Heart right ventricle (tissue), 16 donors: ENCODE measurements at places on chromosomes 2 and 18. TPM values are rescaled to one million over a fixed set of nuclear protein-coding genes. Genes with fewer than 3 reads are reported as not detected.

- DNase-seq: no peak
Observed at GRCh38 chr18:66695281-66695680, 91.4 kb upstream of the CDH19 start.

Gene DNAH7
- not detected for polyA plus RNA-seq

GRCh38 chr2:163974766-163975165 is 239.0 kb upstream of the FIGN start:
- DNase-seq: no peak

DNA sequence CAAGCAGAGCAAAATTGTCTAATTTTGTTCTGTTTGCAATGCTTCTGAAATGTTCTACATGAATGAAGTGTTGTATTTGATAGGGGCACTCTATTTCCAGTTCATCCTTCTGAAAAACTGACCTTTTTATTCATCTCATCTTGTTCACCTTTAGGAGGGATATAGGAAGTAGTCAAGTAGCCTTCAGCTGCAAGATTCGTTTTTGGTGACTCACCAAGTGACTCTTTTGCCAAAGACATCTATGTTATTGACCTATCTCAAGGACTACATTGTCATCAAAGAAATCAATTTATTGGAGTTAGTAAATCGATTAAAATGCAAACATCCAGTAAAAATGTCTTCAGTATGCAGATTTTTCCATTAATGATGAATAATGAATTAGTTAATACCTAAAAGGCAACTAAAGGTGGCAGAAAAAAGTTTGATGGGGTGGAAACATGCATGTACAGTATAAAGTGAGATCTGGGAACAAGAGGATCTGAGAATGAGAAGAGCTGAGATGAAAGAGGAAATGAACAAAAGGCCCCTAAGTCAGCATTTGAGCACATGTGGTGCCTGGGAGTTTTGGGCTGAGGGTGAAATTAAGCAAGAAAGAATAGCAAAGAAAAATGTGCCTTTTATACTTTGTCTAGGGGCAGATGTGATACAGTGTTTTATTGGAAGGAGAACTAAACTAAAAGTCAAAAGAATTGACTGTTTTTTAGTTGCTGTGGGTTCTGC is 255.1 kb upstream of the LINC00305 start:
- no peak for DNase-seq

Gene OTOF
- not detected for polyA plus RNA-seq

Gene TRABD2A
- polyA plus RNA-seq: 0.97 TPM

Gene C2orf72
- polyA plus RNA-seq: not detected

Gene MRPL30
- polyA plus RNA-seq: 19.4 TPM

Gene TUBA3D
- 92.5 TPM for polyA plus RNA-seq

- DNase-seq: no peak
Observed at GRCh38 chr2:134461511-134461910, 207.6 kb downstream of the MGAT5 start.

DNA sequence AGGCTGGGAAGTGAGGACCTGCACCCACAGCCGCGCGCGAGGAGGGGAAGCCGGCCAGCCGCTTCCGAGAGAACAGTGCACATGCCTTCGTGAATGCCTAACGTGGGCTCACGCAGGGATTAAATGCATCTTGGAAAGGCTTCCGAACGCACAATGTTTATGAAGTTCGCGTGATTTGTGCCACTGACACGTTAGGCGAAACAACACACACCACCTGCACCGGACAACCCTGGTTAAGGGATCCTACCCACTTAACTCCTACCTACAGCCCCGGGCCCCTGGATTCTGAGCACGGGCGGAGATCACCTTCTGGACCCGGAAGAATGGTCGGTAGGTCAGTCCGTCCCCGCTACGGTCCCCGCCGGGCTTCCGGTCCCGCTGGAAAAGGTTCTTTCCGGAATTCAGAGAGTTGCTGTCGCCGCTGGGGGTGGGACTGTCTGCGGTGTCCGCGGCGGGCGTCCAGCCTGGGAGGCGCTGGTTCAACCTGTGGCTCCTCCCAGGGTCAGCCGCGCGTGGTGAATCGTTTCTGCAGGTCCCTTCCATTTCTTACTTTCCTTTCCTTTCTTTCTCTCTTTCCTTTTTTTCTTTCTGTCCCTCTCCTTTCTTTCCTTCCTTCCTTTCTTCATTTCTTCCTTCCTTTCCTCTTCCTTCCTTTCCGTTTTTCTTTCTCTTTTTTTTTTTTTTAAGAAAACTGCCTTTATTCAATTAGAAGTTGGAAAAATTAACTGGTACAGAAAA is at the start of gene MTIF2:
MTIF2 (minus strand) TSS at position 325 of the 738 bp plus-strand sequence. CDS start 5,373 bp downstream, outside the sequence.
- peak; percentile 95 for DNase-seq

DNA sequence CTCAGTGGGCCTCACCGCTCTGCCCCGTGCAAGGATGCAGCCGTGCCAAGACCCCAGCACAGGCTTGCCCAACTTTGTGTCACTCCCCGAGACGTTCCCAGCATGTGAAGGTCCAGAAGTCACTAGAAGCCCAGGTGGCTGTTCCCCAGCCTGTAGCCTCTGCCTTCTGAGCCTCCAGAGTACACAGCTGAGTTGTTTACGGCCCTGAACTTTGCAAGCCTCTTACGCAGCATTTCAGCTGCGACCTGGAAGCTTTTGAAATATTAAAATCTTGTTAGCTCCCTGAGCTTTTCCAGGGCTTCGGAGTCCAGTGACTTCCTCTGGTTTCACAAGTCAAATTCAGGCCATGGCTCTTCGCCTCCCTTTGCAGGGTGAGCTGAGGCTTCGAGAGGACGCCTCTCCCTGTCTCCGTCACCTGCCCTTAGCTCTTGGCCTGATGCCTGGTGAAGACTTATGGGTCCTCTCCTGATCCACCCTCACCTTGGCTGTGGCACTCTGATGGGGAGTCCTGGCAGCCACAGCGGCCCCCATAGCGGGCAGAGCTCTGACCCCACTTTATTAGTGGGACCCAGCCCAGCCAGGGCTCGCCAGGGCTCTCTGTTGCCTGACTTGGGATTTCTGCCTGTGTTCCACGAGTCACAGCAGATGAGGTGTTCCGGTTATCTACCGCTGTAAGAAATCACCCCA is 76.5 kb upstream of the HPCAL1 start:
- DNase-seq: no peak

- no peak for DNase-seq
Observed at GRCh38 chr18:71134122-71134521, 845.3 kb downstream of the SOCS6 start.

DNA sequence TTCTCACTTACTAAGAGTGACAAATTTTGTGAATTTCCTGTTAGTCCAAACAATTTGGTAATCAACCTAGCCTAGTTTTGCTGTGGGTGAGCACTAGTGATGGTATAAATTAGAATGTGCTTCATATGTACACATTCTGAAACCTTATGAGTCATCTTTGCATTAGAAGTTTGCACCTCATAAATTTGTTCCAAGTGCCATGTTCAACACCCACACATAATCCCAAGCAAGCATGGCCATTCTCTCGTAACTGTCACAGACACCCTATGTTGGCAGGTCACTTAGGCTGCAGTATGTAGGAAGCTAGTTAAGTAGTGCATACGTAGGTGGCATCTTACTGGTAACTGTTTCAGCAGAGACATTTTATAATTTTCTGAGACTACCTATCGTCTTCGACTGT is 46.9 kb downstream of the NAB1 start:
- DNase-seq: no peak

DNA sequence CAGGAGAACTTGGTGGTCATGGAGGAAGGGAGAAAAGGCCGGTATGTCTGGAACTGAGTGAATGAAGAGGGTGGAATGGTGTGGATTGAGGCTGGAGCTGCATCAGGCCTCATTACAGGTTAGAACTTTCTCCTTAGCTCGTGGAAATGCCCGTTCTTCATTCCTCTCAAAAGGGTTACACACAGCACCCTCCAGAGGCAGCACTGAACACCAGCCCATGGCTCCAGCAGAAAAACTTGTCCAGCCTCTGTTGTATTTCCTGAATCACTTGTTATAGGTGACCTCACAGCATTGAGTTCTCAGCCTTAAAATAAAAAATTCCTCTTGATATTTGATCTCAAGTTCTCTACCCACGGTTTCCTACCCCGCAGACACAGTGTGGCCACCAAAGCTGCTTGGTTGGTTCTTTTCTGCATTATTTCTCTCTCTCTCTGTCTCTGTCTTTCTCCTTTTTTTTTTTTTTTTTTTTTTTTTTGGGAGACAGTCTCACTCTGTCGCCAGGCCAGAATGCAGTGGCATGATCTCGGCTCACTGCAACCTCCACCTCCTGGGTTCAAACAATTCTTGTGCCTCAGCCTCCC is 89.6 kb downstream of the ITGB1BP1 start:
- DNase-seq: peak; percentile 28
